ENCODE measurements at places on chromosomes 13 and 19. TPM values are rescaled to one million over a fixed set of nuclear protein-coding genes. Genes with fewer than 3 reads are reported as not detected.

GRCh38 chr13:54210397-54211049 lies 1181.9 kb downstream of the OLFM4 start:
- H3K4me1 ChIP-seq: no peaks in the 10 kb centered on the region
- H3K27ac ChIP-seq: no peak overlapping the region
- no peak for DNase-seq
- no peaks in the 10 kb centered on the region for H3K36me3 ChIP-seq

- no peak overlapping the region for H3K27ac ChIP-seq
- no peaks in the 10 kb centered on the region for H3K36me3 ChIP-seq
- no peaks in the 10 kb centered on the region for H3K27me3 ChIP-seq
- no peak overlapping the region for H3K4me3 ChIP-seq
- no peak for DNase-seq
- no peaks in the 10 kb centered on the region for H3K4me1 ChIP-seq
Measured at GRCh38 chr19:51440846-51441409, 17.3 kb downstream of the SIGLEC8 start.

Gene RTBDN
- total RNA-seq: not detected

Gene PALM
- 67.3 TPM for total RNA-seq

DNA sequence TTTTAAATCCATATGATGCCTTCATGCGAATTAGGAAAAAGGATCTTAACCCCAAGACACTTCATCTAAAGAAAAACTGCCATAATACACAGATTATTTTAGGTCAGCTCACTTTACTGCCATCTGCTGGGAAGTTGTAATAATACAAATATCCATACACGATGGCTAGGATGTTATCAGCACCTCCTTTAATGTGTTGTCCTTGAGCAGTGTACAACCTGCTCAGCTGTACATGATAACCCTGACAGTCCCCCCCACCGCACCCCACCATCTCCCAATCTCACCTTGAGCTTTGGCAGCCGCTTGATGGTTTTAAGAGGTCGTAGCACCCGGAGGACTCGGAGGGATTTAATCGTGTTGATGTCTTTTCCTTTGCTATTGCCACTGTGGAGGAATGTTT lies 112.2 kb downstream of the IER2 start:
- H3K4me3 ChIP-seq: no peak overlapping the region
- peaks cover 16% of the 10 kb centered on the region for H3K4me1 ChIP-seq
- H3K36me3 ChIP-seq: no peaks in the 10 kb centered on the region
- DNase-seq: peak; percentile 21

GRCh38 chr13:99855526-99856420 lies 115.8 kb downstream of the ZIC5 start:
- H3K4me3 ChIP-seq: no peak overlapping the region
- H3K27ac ChIP-seq: no peak overlapping the region

Gene SLC6A16
- 4.6 TPM for total RNA-seq

DNA sequence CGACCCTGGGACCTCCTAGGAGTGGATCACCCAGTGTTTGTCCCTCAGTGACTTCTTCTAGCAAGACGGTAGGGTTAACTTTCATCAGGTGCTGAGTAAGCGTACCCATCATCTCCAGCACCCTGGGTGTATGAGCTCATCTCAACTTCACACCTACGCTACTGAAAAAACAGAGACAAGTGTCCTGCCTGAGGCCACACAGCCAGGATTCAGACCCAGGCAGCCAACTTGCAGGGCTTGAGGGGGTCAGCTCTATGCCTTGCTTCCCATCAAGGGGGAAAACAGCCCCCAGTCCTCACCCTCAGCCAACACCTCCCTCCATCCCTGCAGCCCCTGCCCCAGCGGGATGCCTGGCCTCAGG lies 4.6 kb downstream of the TLE2 start:
- no peak overlapping the region for H3K27ac ChIP-seq
- no peak overlapping the region for H3K4me3 ChIP-seq
- no peaks in the 10 kb centered on the region for H3K4me1 ChIP-seq
- no peaks in the 10 kb centered on the region for H3K36me3 ChIP-seq

DNA sequence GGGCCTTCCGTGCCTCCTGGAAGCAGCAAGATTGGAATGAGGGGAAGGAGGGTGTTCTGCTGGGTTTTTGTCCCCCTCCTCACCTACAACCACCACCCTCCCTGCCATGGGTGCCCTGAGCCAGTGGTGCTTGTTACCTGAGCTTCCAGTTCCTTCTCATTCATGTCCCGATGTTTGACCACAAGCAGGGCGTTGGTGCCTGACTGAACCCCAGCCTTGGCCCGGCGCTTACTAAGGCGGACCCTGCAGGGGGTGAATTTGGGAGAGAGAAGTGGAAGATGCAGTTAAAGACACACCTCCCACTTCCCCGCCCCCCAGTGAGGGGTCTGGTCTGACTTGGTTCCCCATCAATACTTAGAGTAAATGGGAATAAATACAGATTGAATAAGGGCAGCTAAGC lies 4.3 kb downstream of the PAF1 start:
- peaks cover 11% of the 10 kb centered on the region for H3K4me1 ChIP-seq
- no peak for DNase-seq
- H3K36me3 ChIP-seq: peaks cover 27% of the 10 kb centered on the region

Gene OR7C1
- total RNA-seq: not detected

DNA sequence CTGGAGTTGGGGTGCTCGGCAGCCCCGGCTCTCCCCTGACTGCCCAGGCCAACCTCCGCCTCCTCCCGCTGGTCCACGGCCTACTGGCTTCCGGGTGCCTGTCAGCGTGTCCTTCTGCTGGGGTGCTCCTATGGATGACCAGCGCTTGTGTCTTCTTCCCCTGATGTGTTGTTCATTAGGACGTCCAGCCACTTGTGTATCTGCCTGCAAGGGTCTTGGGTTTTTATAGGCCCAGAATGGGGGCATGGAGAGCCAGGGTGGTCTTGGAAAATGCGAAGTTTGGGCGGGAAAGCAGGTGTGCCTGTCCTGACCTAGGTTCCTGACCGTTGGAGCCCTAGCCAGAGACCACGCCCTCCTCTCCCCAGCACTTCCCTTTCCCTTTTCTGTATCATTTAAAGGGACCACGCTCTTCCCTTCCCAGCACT lies 139.8 kb downstream of the SLITRK5 start:
- H3K36me3 ChIP-seq: no peaks in the 10 kb centered on the region
- no peak for DNase-seq
- H3K4me3 ChIP-seq: no peak overlapping the region
- no peak overlapping the region for H3K27ac ChIP-seq
- no peaks in the 10 kb centered on the region for H3K27me3 ChIP-seq

Gene KASH5
- total RNA-seq: not detected

DNA sequence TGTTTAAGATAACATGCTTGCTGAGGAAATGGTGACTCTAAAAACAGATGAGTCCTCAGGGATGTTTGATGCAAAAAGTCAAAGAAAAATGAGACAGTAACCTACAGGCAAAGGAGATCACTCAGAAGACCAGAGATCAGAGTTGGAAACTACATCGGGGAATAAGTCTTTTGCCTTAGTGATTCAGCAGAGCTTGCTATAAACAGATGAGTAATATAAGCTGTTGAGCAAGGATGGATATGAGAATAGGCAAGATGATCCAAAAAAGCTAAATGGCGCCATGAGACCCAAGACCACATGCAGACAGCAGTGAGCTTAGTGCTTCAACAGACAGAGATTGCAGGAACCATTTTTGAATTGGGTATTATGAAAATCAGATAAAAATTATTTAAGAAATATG lies 168.6 kb downstream of the POSTN start:
- H3K4me3 ChIP-seq: no peak overlapping the region
- H3K27me3 ChIP-seq: no peaks in the 10 kb centered on the region
- H3K4me1 ChIP-seq: no peaks in the 10 kb centered on the region
- H3K27ac ChIP-seq: no peak overlapping the region

Gene ITGBL1
- total RNA-seq: 0.22 TPM

DNA sequence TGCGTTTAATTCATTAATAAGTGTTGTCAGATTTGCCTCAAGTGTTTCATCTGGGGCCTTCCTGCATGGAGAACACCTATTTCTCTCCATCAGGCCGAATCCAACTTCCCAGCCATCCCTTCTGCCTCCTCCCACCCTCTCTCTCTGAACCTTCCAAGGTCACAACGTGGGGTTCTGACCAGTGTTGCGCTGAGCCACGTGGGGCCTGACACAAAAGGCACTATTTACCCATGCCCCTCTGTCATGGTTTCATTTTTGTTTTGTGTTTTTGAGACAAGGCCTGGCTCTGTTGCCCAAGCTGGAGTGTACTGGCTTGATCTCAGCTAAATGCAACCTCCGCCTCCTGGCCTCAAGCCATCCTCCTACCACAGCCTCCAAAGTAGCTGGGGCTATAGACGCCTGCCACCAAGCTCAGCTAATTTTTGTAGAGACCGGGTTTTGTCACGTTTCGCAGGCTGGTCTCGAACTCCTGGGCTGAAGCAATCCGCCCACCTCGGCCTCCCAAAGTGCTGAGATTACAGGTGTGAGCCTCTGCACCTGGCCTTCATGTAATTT lies 8.6 kb upstream of the IRGC start:
- DNase-seq: no peak
- no peak overlapping the region for H3K4me3 ChIP-seq
- no peak overlapping the region for H3K27ac ChIP-seq
- no peaks in the 10 kb centered on the region for H3K36me3 ChIP-seq
- H3K27me3 ChIP-seq: no peaks in the 10 kb centered on the region
- H3K4me1 ChIP-seq: no peaks in the 10 kb centered on the region

- no peaks in the 10 kb centered on the region for H3K27me3 ChIP-seq
- H3K4me3 ChIP-seq: no peak overlapping the region
- H3K36me3 ChIP-seq: no peaks in the 10 kb centered on the region
Measured at GRCh38 chr19:28927456-28927855, 285.5 kb downstream of the UQCRFS1 start.

GRCh38 chr13:110536006-110536693 lies 25.4 kb downstream of the RAB20 start:
- no peak overlapping the region for H3K4me3 ChIP-seq
- no peaks in the 10 kb centered on the region for H3K36me3 ChIP-seq

GRCh38 chr19:29538651-29539050 lies 12.9 kb downstream of the VSTM2B start:
- no peak overlapping the region for H3K4me3 ChIP-seq
- H3K4me1 ChIP-seq: no peaks in the 10 kb centered on the region
- no peaks in the 10 kb centered on the region for H3K36me3 ChIP-seq
- no peaks in the 10 kb centered on the region for H3K27me3 ChIP-seq
- no peak overlapping the region for H3K27ac ChIP-seq

GRCh38 chr13:76769271-76769791 lies 116.9 kb downstream of the KCTD12 start:
- no peak overlapping the region for H3K4me3 ChIP-seq
- no peak overlapping the region for H3K27ac ChIP-seq
- no peaks in the 10 kb centered on the region for H3K36me3 ChIP-seq

GRCh38 chr13:86839221-86839620 lies 832.0 kb upstream of the SLITRK5 start:
- H3K27me3 ChIP-seq: no peaks in the 10 kb centered on the region
- DNase-seq: no peak
- no peaks in the 10 kb centered on the region for H3K4me1 ChIP-seq
- H3K27ac ChIP-seq: no peak overlapping the region

Gene SMIM44
- total RNA-seq: not detected

DNA sequence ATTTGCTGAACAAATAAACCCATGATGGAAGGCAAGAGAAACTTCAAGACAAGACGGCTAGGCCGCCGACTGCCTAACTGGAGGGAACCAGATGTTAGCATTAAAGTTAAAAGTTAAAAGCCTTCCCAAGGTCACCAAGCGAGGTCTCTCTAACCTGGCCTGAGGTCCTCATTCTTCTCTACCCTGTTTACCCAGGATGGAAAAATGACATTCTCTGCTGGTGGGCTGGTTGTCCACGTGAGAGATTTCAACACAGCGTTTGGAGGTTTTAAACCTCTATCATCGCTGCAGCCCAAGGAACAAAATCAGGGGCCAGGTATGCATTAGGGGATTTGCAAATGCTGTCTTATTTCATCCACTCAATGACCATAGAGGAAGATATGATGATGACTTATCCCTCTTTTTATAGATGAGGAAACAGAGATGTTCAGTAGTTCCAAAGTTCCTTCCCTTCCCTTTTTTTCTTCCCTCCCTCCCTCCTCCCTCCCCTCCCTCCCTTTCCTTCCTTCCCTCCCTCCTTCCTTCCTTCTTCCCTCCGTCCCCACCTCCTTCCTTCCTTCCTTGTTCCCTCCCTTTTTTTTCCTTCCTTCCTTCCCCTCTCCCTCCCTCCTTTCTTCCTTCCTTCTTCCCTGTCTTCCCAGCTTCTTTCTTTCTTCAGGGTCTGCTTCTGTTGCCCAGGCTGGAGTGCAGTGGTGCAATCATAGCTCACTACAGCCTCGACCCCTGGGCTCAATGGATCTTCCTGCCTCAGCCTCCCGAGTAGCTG lies 79.7 kb downstream of the INSR start:
- no peaks in the 10 kb centered on the region for H3K27me3 ChIP-seq
- DNase-seq: no peak
- H3K27ac ChIP-seq: no peak overlapping the region
- no peak overlapping the region for H3K4me3 ChIP-seq

GRCh38 chr19:3346677-3347353 lies 19.6 kb upstream of the NFIC start:
- H3K4me1 ChIP-seq: peaks cover 12% of the 10 kb centered on the region
- DNase-seq: no peak
- H3K27me3 ChIP-seq: no peaks in the 10 kb centered on the region
- peak overlapping the region; percentile 28 for H3K4me3 ChIP-seq

Gene MYH14
- total RNA-seq: not detected

GRCh38 chr19:3468211-3468610 lies 12.1 kb downstream of the SMIM24 start:
- H3K4me1 ChIP-seq: no peaks in the 10 kb centered on the region
- H3K27me3 ChIP-seq: no peaks in the 10 kb centered on the region
- H3K4me3 ChIP-seq: no peak overlapping the region
- DNase-seq: no peak

GRCh38 chr13:19950374-19950773 lies 8.2 kb upstream of the ZMYM2 start:
- H3K4me3 ChIP-seq: no peak overlapping the region
- DNase-seq: no peak
- H3K4me1 ChIP-seq: no peaks in the 10 kb centered on the region
- H3K27me3 ChIP-seq: peaks cover 3% of the 10 kb centered on the region

DNA sequence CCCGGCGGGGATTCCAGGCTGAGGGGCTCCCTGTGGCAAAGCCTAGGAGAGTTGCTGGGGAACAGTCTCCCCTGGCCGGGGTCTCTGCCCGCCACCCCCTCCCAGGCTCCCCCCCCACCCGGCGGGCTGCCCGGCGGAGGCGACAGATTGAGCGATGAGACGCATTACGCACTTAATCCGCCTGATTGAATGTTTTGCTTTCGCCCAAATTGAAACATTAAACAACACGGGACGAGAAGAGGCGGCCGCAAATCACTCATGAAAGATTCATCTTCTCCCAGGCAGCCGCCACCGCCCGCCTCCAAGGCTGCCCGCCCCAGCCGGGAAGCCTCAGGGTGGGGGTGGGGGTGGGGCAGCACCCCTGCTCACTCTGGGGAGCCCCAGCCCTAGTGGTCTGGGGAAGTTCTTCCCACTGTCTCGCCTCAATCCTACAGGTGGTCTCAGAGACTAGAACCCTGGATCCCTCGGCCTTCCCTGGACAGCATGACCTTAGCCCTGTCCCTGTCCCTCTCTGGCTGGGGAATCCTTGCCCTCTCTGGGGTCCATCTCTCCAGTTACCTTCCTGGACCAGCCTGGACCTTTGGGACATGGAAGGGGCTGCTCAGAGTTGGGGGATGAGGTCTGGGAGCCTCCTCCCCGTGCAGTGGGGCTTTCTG lies 7.6 kb upstream of the ERFL start:
- peaks cover 18% of the 10 kb centered on the region for H3K4me1 ChIP-seq
- no peak overlapping the region for H3K27ac ChIP-seq
- peaks cover 54% of the 10 kb centered on the region for H3K27me3 ChIP-seq
- no peak overlapping the region for H3K4me3 ChIP-seq
- no peaks in the 10 kb centered on the region for H3K36me3 ChIP-seq
